CD4-positive, alpha-beta memory T cell (primary cell): ENCODE measurements at places on chromosomes 5 and 9. TPM values are rescaled to one million over a fixed set of nuclear protein-coding genes. Genes with fewer than 3 reads are reported as not detected.

DNA sequence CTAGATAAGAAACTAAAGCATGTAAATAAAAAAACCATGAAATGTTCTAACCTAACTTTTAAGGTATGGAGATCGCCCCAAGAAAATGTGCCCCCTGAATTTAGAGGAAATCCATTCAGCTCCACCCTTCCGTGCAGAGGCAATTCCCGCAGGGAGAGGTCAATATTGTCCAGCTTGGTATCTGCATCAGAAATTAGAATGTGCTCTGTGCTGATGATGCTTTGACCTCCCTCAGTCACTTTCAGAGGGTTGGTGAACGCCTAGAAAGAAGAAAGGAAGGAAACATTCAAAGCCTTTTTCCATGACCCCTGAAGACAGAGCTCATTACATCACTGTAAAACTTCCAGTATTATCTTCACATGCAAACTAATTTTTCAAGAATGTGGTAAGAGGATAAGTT lies 91.0 kb downstream of the FREM1 start:
- no peaks in the 10 kb centered on the region for H3K27me3 ChIP-seq
- no peaks in the 10 kb centered on the region for H3K36me3 ChIP-seq
- H3K4me1 ChIP-seq = no peaks in the 10 kb centered on the region
- no peak overlapping the region for H3K4me3 ChIP-seq

The INSL6 gene
- total RNA-seq = not detected

- no peak for DNase-seq
- H3K4me1 ChIP-seq = peaks cover 31% of the 10 kb centered on the region
- no peak overlapping the region for H3K4me3 ChIP-seq
Measured at GRCh38 chr9:117827456-117827855, 123.3 kb downstream of the TLR4 start.

The PTPN3 gene
- total RNA-seq = not detected

The PCDHGB5 gene
- 0.42 TPM for total RNA-seq

The DMRTA1 gene
- not detected for total RNA-seq

DNA sequence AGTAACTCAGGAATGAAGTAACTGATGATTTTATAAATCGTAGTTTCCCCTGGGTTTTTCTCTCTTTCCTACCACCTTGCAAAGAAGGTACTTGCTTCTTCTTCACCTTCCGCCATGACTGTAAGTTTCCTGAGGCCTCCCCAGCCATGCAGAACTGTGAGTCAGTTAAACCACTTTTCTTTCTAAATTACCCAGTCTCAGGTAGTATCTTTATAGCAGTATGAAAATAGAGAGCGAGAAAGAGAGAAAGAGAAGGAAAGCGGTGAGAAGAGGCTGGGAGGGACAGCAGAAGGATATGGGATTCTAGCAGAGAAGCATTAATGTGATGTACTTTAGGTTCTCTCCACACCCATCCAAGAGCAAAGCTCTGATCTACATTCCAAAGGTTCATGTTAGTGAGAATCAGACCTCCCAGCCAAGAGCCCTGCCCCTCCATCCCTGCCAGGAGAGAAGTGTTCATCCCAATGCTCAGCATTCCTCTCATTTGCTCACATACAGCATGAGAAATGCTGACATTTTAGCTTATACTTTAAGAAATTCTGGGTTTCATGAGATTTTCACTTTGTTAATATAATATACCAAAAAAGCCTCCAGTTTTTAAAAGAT lies 185.0 kb upstream of the PTGER4 start:
- peaks cover 6% of the 10 kb centered on the region for H3K4me1 ChIP-seq
- no peak for DNase-seq
- no peak overlapping the region for H3K27ac ChIP-seq

GRCh38 chr5:157350939-157351801 lies 85.2 kb downstream of the CYFIP2 start:
- H3K27ac ChIP-seq = no peak overlapping the region
- H3K4me3 ChIP-seq = no peak overlapping the region
- H3K36me3 ChIP-seq = peaks cover 48% of the 10 kb centered on the region
- H3K4me1 ChIP-seq = peaks cover 13% of the 10 kb centered on the region
- H3K27me3 ChIP-seq = no peaks in the 10 kb centered on the region
- DNase-seq = no peak
